Right cardiac atrium (tissue), 5 donors: ENCODE measurements at places on chromosomes 3 and 15. TPM values are rescaled to one million over a fixed set of nuclear protein-coding genes. Genes with fewer than 3 reads are reported as not detected.

LINGO1 gene
- 8.1 TPM for total RNA-seq

CCR5 gene
- 1.1 TPM for total RNA-seq

FBXW12 gene
- not detected for total RNA-seq

COPG1 gene
- 133 TPM for total RNA-seq

CP gene
- total RNA-seq, result 11.0 TPM

THSD4 gene
- 93.8 TPM for total RNA-seq

UROC1 gene
- not detected for total RNA-seq

CCR9 gene
- not detected for total RNA-seq

SLC28A1 gene
- total RNA-seq, result 0.42 TPM

ST8SIA2 gene
- total RNA-seq, result 0.57 TPM

LYZL4 gene
- not detected for total RNA-seq

HHATL gene
- total RNA-seq, result 480 TPM

CKMT1A gene
- 0.40 TPM for total RNA-seq

CFAP92 gene
- 0.63 TPM for total RNA-seq

CPEB1 gene
- total RNA-seq, result 7.8 TPM

SLC38A3 gene
- total RNA-seq, result 8.7 TPM

PEAK1 gene
- 97.3 TPM for total RNA-seq

TGM4 gene
- total RNA-seq, result not detected

CELSR3 gene
- 0.23 TPM for total RNA-seq

NOX5 gene
- total RNA-seq, result 0.06 TPM

CYP8B1 gene
- total RNA-seq, result not detected

HES1 gene
- 22.8 TPM for total RNA-seq

SENP5 gene
- 31.0 TPM for total RNA-seq

TM4SF4 gene
- total RNA-seq, result not detected

COPB2 gene
- total RNA-seq, result 75.6 TPM

HHLA2 gene
- total RNA-seq, result not detected

CLRN1 gene
- total RNA-seq, result not detected

DISP2 gene
- 1.0 TPM for total RNA-seq

GOLGA6B gene
- total RNA-seq, result not detected

PROK2 gene
- not detected for total RNA-seq

DUOX1 gene
- 3.3 TPM for total RNA-seq

CORO2B gene
- total RNA-seq, result 11.4 TPM

PSTPIP1 gene
- total RNA-seq, result 6.0 TPM

GUCA1C gene
- total RNA-seq, result not detected

C3orf70 gene
- total RNA-seq, result 2.5 TPM

RETNLB gene
- total RNA-seq, result not detected

ALDH1A3 gene
- 9.5 TPM for total RNA-seq

DUOX2 gene
- 0.45 TPM for total RNA-seq

LRRC31 gene
- total RNA-seq, result not detected
